Hematopoietic multipotent progenitor cell treated with erythropoietin and hydrocortisone succinate and interleukin-3 and kit ligand, for 8 days (in vitro differentiated cells): ENCODE measurements at places on chromosomes 6 and 20.

GRCh38 chr6:28910901-28911690 lies 12.7 kb downstream of the TRIM27 start:
- no peak for DNase-seq

DNA sequence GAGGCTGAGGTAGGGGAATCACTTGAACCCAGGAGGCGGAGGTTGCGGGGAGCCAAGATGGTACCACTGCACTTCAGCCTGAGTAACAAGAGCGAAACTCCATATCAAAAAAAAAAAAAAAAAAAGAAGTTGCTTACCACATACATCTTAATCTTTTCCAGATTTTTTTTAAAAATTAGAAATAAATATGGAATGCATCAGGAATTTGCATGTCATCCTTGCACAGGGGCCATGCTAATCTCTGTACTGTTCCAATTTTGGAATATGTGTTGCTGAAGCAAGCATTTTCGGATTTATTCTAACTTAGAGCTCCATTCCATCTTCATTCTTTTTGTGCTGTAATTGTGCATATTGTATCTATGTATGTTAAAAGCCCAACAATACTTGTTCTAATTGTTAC lies 62.5 kb downstream of the TRPC4AP start:
- DNase-seq, result no peak

DNA sequence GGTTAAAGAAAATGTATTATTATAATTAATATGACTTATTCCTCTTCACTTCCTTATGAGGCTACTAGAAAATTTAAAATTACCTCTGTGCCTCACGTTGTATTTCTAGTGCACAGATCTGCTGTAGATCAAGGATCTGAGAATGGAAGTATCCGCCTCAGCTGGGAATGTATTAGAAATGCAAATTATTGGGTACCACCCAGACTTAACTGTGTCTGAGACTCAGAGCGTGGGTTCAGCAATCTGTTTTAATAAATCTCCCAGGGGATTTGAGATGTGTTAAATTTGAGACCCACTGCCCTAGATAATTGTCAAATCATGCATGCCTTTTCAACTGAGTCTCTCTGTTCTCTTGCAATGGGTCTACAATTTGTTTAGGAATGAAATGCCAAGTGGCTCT lies 658.0 kb upstream of the NOX3 start:
- no peak for DNase-seq

GRCh38 chr6:42509256-42509655 lies 54.6 kb upstream of the UBR2 start:
- DNase-seq, result no peak

GRCh38 chr6:161011492-161012480 lies 20.2 kb downstream of the MAP3K4 start:
- no peak for DNase-seq

- DNase-seq, result peak; percentile 70
These were observed 62.2 kb upstream of the DDR1 start for GRCh38 chr6:30821862-30822784.

- DNase-seq, result no peak
These were observed 153.6 kb downstream of the GMPR start for GRCh38 chr6:16392010-16392409.

GRCh38 chr6:130724089-130724488 lies 103.1 kb upstream of the SMLR1 start:
- DNase-seq, result no peak

- DNase-seq, result peak; percentile 21
These were observed 8.5 kb upstream of the TUBB2A start for GRCh38 chr6:3165631-3166534.

DNA sequence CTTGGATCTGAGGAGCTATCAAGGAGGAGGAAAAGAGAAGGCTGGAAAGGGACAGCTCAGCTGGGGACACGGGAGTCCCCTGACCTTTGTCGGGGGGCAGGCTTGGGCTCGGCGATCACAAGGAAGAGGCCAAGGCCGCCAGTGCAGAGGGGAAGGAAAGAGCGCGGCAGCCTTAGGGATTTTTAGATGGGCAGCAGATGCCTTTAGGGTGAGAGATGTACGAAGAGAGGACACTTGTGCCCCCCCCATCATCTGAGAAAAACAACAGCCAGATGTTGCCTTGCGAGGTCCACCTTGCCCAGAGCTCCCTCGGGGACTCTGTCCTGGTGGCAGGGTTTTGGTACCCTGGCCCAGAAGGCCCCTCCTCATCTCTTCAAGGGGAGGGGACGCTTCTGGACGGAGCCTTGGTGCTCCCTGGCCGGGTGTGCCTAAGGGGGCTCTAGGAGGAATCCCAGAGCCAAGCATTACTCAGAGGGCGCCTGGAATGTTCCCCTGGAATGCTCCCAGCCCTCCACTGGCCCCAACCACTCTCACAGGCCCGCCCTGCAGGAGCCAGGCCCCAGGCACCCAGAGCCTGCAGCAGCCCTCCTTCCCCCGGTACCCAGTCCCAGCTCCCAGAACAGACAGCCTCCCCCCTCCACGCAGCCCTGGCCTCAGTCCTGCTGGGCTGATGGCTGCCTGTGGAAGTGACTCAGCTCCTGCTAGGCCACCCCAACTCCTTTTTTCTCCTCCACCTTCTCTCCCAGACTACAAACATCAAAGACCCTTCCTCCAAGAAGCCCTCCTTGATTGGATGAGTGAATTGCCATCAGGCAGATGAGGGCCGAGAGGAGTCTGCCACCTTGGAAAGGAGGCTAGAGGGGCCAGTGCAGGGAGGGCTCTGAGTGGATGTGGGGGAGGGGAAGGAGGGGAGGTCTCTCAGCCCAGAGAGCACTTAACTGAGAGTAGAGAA lies 1.8 kb downstream of the ADAM33 start:
- DNase-seq, result no peak

DNA sequence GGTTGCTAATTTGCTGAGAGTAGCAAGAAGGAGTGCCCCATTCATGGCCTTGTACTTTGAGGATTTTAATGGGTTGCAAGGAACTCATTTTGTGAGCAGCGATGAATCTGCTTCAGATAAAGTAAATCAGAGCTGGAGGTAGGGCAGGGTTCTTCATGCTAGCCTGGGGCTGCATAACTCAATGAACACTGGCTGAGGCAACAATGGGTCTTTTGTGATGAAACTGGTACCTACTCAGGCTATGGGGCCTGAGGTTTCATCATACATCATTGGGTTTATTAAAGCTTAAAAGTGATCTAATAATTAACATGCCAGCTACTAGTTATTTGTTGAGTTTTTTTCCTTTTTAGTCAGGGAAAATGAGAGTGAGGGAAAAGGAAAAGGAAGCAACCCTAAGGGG lies 106.9 kb downstream of the FAM50B start:
- no peak for DNase-seq

- no peak for DNase-seq
These were observed 17.1 kb downstream of the DEFB114 start for GRCh38 chr6:49946835-49947234.

- DNase-seq, result no peak
These were observed 73.8 kb upstream of the MPC1 start for GRCh38 chr6:166456395-166457156.

DNA sequence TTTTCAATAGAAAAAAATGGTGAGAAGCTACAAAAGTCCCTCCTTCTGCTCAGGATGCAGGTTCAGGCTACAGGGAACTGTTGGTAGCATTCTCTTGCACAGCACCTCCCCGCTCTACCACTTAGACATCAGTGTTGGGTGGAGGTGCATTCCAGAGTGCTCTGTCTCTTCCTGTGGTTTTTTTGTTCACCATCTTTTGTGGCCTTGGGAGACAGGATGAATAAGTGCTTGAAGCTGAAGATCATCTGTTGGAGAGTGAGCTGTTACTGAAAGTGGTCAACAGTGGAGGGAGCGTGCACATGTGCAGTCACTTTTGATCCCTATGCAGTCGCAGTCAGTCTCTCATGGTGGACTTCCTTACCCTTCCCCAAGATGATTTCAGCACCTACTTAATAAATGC lies 16.6 kb upstream of the BTBD3 start:
- no peak for DNase-seq

GRCh38 chr20:6746901-6747609 lies 20.4 kb upstream of the BMP2 start:
- peak; percentile 4 for DNase-seq

- DNase-seq, result no peak
These were observed 139.5 kb upstream of the TCF21 start for GRCh38 chr6:133749427-133749826.

- DNase-seq, result no peak
These were observed 35.4 kb downstream of the TMX4 start for GRCh38 chr20:7984192-7984591.

- peak; percentile 86 for DNase-seq
These were observed 161.0 kb downstream of the ASCC3 start for GRCh38 chr6:100719883-100720682.

- DNase-seq, result no peak
These were observed 25.1 kb downstream of the HCK start for GRCh38 chr20:32077190-32077589.

GRCh38 chr6:24923885-24924401 lies 11.8 kb downstream of the RIPOR2 start:
- no peak for DNase-seq

- DNase-seq, result no peak
These were observed 67.9 kb upstream of the CDH4 start for GRCh38 chr20:61184194-61184593.
